ENCODE measurements at places on chromosomes 1 and 21.
A peak's percentile ranks its signal among the peaks of the same experiment; 100 is the strongest.

GRCh38 chr1:56403321-56403720 lies 176.0 kb downstream of the PLPP3 start:
- no peak for DNase-seq

- no peak for DNase-seq
These were observed 81.8 kb upstream of the ERRFI1 start for GRCh38 chr1:8107897-8108296.

- DNase-seq = peak; percentile 70
These were observed 1.0 kb upstream of the EFNA1 start for GRCh38 chr1:155126556-155127104.

DNA sequence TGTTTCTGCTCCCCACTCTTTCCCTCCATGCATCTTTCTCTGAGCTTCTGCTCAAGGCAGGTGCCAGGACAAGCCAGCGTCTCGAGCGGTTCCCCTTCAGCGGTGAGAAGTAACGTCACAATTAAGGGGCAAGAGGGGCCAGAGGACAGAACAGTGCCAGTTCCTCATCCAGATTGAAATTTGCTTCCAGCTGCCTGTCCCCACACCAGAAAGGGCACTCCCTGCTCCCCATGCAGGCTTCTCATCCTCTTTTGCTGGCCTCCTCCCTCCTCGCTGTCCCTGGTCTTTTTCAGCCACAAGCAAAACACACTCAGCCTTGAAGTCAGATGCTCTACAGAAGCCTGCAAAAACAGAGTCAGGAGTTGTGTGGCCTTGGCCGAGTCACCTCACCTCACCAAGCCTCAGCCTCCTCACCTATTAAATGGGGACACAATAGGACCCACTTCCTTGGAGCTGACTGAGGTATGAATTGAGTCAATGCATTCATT lies 35.0 kb upstream of the ECE1 start:
- peak; percentile 61 for DNase-seq

DNA sequence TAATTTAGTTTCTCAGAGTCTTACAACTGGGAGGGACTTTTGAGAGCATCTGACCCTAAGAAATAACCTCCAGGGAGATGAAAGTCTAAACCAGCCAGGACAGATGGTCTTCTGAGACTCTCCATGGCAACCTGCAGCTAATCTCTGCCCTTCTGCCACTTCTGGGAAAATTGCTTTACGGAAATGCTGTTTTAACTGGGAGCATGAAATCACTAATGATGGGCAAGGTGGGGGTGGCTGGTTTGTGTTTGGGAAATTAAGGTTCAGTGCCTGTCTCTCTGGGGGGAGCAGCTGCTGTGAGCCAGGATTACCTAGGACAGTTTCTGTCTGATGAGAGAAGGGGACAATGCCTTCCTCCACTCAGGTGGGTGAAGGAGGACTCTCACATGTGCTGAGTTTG lies 33.2 kb downstream of the ROR1 start:
- no peak for DNase-seq

GRCh38 chr1:116764906-116765862 lies 11.0 kb downstream of the CD2 start:
- DNase-seq = no peak

DNA sequence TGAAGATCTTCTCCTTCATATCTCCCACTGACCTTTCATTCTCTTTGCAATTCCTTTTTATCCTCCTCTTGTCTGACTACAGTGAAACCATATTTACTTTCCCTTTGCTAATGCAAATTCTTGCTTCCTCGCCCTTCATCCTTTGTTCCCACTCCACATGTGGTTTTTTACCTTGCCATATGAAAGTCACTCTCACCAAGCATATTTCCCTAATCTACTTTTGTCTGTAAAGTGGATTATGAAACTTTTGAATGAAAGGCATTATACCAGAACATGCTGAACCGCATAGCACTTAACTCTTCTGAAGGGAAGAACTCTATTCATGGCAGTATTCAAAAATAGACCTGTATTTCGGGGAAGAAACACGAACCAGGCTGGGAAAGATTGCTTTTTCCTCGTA lies 8.0 kb upstream of the TMPRSS15 start:
- no peak for DNase-seq

DNA sequence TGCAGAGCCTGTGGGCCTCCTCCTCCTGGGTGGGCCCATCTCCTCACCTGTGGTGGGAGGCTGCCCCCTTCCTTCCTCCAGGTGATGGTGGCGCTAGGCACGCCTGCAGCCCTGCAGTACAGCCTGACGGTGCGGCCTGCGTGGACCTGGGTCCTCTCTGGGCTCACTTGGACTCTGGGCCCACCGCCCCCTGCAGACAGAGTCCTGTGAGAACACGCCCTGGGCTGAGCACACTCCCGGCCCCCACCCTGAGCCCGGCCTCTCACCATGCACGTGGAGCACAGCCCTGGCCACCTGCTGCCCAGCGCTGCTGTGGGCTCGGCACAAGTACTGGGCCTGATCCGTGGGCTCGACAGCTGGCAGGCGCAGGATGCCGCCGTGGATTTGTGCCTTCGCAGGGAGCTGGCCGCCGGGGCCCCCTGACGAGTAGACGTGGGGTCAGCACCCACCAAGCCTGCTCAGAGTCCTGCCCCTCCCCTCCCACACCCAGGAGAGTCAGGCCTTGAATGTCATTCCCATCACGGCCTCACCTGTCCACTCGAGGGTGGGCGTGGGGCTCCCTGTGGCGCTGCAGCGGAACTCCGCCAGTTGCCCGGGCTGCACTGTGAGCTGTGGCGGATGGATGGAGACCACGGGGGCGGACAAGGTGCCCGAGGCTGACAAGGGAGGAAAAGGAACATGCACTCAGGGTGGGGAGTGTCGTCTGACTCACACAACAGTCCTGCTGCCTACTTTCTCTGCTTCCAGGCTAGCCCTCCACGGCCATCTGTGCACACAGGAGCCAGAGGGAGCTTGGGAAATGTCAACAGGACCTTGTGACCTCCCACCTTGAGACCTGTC lies 43.4 kb downstream of the LDLRAD2 start:
- DNase-seq = no peak

DNA sequence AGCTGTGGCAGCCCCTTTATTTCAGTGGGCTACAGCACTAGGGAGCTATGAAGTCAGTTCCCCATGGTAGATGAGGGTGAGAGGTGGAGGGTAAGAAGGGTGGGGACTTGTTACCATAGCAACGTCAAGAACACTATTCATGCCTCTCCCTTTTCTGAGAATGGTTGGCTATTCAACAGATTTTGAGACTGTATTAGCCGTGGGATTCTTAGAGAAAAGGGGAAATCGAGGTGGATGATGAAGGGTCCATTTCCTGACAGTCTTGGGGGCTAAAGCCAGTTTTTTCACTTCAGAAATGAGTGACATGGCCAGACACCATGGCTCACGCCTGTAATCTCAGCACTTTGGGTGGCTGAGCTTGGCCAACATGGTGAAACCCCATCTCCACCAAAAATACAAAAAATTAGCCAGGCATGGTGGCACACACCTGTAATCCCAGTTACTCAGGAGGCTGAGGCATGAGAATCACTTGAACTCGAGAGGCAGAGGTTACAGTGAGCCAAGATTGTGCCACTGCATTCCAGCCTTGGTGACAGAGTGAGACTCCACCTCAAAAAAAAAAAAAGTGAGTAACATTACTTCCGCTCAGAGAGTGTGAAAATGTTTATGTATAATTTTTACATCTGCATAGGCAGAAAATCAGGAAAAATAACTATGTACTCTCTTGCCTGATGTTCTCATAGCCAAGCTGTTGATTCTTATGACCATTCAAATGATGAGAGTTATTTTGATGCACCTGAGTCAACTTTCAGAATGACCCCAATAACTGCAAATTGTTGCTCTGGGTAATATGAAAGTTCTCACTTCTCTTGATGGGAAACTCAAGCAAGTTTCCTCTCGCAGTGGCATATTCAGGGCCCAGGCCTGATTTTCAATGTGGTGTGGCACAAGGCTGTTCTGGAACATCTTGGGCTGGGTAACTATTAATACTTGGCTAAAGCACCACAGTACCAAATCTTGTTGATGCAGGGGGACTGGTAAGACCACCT lies 23.2 kb upstream of the RGSL1 start:
- no peak for DNase-seq

DNA sequence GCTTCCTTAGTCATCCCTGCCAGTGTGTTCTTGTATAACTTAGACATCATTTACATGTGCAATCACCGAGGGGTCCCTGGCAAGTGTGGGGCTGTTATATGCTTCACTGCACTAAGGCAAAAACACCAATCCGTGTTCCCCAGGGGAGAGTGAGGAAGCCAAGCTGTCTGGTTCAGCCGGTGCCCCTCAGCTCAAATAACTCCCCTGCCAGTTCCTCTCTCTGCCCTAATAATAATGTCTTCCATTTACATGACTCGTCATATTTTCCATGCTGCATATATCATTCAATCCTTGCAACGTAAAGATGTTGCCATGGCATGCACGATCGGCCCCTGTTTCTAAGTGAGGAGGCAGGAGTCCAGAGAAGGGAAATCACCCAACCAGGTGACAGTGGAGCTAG lies 24.4 kb upstream of the NDC1 start:
- no peak for DNase-seq

DNA sequence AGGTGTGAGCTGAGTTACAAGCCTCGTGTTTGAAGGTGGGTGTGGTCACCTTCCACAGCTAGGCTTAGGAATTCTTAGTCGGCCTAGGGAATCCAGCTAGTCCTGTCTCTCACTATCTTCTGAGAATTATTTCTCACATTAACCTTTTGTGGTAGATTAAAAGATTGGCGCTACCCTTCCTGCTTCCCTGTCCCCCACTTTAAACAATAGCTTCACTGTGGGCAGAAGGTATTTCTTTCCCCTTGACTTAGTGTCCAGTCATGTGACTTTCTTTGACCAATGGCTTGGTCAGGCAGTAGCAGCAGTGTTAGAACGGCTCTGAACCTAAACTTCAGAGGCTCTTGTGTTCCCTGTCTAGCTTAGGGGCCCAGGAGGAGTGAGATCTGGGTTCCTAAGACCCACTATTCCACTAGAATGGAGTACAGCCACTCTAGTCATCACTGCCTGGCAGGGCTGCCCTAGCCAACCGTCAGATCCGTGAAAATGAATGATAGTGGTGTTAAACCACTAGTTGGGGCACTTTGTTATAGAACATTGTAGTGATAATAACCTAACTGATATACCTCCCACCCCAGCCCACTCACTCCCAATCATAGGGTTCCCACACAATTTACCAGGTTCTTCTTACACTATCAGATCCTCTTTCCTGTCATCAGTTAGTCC lies 13.9 kb upstream of the C1orf141 start:
- peak; percentile 22 for DNase-seq

GRCh38 chr1:90393025-90393424 lies 324.1 kb downstream of the BARHL2 start:
- DNase-seq = peak; percentile 28

- no peak for DNase-seq
These were observed 39.7 kb downstream of the MRAP start for GRCh38 chr21:32338209-32338921.

DNA sequence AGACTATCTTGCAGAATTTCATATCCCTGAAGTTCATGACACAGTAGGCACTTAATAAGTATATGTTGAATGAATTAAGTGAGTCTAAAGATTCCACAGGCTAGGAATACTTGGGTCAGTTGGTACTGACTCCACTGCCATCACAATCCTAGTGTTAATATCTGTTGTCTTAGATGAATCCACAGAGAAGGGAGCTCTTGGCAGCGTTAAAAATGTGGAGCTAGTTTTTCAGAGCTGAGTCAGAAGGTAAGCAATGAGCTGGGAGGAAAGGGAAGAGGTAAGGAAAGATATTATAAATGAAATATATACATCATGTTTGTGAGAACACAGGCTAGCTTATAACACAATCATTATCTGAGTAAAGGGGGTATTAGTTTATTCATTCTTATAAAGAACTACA lies 21.8 kb upstream of the GORAB start:
- no peak for DNase-seq

DNA sequence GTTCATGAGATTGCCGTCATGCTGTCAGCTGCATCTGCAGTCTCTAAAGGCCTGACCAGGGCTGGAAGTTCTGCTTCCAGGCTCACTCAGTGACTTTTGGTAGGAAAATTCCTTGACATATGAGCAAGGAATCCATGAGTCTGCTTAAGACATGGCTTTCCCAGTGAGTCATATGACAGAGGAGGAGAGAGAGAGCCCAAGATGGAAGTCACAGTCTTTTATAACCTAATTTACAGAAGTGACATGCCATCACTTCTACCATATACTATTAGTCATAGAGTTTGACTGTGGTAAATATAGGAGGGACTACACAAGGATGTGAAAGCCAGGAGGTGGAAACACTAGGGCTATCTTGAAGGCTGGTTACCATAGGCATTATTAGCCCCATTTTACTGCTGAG lies 115.2 kb downstream of the ROR1 start:
- peak; percentile 89 for DNase-seq

DNA sequence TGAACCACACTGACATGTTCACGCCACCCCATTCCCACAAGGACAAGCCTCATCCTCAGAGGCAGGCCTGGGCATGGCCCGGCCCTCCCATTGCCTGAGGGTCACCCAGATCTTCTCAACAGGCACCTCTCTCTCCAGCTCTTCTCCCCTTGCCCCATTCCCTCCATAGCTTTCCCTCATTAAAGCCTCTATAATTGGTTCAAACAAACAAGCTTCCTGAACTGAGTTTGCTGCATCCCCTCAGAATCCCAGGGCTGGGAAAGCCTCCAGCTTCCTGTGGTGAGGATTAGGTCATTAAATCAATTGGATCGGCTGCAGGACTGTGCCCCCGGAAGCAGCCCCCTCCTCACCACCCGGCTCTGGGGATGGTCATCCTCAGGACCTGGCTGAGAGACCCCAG lies 18.9 kb downstream of the CTNNBIP1 start:
- DNase-seq = no peak

GRCh38 chr1:25066731-25067517 lies 136.8 kb upstream of the RUNX3 start:
- no peak for DNase-seq

GRCh38 chr21:45589686-45590245 lies 47.5 kb upstream of the SLC19A1 start:
- DNase-seq = no peak

DNA sequence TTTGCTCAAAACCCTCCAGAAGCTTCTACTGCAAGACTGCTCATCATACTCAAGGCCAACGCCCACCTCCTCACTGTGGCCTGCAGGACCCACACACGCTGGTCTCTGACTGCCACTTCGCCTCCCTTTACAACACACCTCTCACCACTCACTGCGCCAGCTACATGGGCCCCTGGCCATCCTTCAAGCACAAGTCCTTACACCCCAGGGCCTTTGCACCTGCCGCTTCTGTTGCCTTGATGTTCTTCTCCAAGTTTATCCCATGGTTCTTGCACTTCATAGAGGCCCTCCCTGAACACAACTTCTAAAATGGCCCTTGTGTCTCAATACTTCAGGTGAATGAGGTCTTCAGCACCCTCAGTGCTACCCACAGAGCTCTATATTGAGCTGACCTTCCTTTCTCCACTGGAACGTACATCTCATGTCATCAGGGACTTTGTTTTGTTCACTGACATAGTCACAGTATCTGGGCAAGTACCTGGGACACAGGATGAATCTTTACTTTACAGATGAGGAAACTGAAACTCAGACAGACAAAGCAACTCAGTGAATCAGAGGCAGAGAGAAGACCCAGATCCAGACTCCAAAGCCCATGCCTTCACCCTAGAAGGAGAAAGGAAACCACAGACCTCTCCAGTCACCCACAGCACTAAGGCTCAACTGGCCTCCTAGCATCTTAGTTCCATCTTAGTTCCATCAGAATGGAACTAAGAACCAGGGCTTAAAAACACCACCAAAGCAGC lies 34.7 kb upstream of the CLSTN1 start:
- DNase-seq = no peak

Measured in kidney tubule cell (primary cell).